Daoy (cell line): ENCODE measurements at places on chromosomes 1 and 21. TPM values are rescaled to one million over a fixed set of nuclear protein-coding genes. Genes with fewer than 3 reads are reported as not detected.

Gene TMPRSS3
- total RNA-seq = 8.7 TPM in 1 of 2 replicates, not detected in the other

Gene KCND3
- not detected in 2 replicates for total RNA-seq

- DNase-seq = no peak
These were observed 42.4 kb downstream of the SLC66A1 start for GRCh38 chr1:19354531-19354981.

DNA sequence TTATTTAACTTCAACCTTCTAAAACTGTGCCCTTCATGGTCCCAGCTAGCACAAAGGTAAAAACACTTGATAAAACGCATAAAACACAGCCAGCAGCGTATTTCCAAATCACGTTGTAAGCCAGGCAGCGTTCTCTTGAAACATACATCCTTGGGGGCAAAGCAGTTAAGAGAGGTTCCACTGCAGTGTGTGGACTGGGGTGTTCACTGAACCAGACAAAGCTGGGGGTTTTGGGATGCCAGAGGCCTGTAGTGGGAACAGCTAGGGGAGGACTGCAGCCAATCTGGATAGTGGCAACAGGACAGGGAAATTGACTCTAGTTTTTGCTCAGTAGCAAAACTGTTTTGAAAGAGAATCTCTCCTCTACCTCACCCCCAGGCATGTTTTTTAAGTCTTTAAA lies 21.5 kb upstream of the ATP5PO start:
- no peak for DNase-seq

- no peak for DNase-seq
These were observed 5.5 kb downstream of the SH2D2A start for GRCh38 chr1:156811168-156811567.
